Naive thymus-derived CD8-positive, alpha-beta T cell (primary cell): ENCODE measurements at places on chromosomes 2 and 18. TPM values are rescaled to one million over a fixed set of nuclear protein-coding genes. Genes with fewer than 3 reads are reported as not detected.

- DNase-seq: no peak
These were observed 47.0 kb downstream of the C2orf76 start for GRCh38 chr2:119319593-119319992.

GRCh38 chr18:2304378-2305175, 266.7 kb downstream of the METTL4 start:
- DNase-seq: no peak

DNA sequence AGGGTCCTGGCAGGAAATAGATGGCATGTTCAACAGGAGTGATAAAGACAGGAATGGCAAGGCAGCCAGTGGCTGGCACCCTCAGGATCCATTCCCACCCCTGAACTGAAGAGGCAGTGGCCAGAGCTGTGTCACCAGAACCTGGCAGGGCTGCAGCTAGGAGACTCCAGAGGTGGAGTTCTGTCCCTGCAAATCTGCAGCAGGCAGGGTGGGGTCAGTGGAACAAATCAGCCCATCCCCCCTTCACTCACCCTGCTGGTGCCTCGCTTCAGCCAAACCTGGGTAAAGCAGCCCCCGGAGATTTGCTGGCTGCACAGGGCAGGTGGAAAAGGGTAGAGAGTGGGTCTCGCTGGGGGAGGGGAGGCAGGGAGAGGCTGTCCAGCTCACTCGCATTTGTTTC, 12.7 kb downstream of the INPP5D start:
- no peak for DNase-seq

Gene C2orf66
- not detected for polyA plus RNA-seq

Gene CLEC4F
- polyA plus RNA-seq: not detected
